CD4-positive, alpha-beta T cell treated with Interleukin-4 for 1 hour (primary cell): ENCODE measurements at places on chromosomes 16 and 17.

GRCh38 chr17:66177048-66177447 is 14.9 kb downstream of the CEP112 start:
- DNase-seq = no peak

DNA sequence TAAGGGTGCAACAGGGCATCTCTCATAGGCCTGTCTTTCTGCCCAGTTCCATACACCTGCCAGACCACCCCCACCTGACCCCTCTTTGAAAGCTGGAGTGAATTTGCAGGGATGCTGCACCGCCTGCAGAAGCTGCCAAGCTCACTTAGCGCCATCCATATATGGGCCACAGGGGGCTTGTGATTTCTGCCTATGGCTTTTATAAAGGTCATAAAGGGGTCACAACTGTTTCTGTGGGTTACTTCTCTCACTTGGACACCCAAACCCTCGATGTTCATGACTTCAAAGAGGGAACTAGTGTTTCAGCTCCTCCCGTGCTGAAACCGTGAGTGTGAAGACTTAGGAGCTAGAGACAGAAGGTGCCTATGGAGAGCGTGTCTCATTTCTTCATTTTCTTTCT is 23.9 kb upstream of the MEAK7 start:
- DNase-seq = no peak

DNA sequence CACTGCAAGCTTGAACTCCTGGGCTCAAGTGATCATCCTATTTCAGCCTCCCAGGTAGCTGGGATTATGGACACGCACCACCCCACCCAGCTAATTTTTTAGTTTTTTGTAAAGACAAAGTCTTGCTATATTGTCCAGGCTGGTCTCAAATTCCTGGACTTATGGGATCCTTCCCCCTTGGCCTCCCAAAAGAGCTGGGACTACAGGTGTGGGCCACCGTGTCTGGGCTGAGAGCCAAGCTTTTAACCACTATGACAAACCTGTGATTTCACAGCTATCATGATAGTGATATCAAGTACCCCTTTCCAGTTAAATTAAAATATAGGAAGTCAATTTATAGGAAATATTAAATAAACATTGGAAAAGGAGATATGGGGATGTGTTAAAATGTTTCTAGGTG is 74.6 kb upstream of the IRX6 start:
- no peak for DNase-seq

- DNase-seq = no peak
Observed at GRCh38 chr16:4383591-4384444, 12.2 kb downstream of the VASN start.

DNA sequence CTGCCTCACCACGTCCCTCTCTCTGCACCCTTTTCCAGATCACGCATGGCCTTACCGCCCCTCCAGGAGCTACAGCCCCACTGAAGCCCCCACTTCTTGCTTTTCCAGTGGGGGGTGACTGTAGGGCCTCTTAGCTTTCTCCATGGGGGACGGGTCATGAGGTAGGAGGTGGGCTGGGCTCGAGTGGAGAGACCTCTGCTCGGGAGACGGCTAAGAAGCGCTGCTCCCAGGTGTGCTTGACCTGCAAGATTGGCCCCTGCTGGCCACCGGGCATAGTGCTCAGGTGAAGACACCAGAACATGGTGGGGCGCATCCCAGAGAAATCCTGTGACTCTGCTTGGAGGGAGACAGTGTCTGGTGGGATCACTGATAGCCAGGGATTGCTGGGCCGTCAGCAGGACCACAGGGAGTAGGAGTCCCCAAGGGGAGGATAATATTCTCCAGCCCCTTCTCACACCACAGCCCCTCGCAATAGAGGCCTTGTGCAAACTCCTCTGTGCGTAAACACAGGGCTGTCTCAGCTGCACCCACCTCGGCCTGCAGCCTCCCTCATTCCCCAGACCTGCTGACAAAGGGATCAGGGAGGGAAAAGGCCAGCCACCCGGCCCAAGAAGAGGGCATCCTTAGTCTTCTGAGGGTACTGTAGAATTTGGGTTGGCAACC is 8.9 kb upstream of the GALK1 start:
- DNase-seq = no peak

DNA sequence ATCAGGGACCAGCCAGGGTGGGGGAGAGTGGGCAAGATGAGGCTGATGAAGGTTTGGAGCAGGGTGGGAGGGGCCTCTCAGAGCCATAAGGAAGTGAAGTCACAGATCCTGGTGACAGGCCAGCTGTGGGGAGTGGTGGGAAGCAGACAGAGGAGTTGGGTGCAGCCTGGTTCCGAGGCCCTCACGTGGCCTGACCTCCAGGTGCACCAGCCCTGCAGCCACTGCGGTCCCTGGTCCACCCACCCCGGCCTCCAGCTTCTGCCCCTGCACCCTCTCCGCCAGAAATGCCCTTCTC is 3.9 kb upstream of the ZFPM1 start:
- no peak for DNase-seq

DNA sequence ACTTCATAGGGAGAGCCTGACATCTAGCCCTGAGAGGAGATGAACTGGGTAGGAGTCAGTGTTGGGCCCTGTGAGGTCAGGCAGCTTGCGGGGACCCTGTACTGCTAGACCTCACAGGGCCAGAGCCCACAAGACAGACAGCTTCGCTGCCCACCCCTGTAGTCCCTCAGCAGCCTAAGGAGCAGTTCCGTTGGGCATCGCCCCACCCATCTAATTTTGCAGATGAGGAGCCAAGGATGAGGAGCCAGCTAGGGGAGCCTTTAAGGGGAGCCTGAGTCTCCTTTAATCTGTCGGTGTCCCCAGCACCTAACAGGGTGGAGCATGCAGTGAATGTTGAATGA is 755 bp upstream of the TUFM start:
- DNase-seq = no peak

GRCh38 chr16:71350821-71351557 is 7.5 kb upstream of the CALB2 start:
- DNase-seq = no peak

DNA sequence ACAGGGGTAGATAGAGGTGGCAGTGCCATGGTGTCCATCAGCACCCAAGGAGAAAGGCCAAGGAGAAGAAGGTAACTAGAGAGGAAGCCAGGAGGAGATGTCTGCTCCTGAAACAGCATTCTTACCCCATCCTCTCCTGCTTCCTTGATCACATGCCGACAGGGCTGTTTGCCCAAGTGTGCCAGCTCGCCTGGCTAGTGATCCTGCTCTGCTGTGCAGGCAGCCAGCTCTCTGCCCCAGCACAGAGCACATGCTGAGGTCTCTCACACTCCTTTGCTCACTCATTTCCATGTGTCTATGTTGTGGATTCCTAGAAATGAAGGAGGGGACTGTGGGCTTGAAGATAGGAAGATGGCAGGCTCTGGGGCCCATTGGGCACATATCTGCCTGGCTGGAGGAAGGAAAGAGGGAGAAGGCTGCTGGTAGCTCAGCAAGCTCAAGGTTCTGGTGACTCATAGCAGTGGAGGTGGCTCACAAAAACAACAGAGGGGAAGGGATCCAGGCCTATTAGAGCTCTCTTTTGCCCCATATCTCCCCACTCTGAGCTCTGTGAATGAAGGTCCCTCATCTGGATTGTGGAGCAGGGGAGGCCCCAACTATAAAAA is 54.3 kb downstream of the NEUROD2 start:
- DNase-seq = no peak
